ENCODE measurements at places on chromosomes 3 and 15.

DNA sequence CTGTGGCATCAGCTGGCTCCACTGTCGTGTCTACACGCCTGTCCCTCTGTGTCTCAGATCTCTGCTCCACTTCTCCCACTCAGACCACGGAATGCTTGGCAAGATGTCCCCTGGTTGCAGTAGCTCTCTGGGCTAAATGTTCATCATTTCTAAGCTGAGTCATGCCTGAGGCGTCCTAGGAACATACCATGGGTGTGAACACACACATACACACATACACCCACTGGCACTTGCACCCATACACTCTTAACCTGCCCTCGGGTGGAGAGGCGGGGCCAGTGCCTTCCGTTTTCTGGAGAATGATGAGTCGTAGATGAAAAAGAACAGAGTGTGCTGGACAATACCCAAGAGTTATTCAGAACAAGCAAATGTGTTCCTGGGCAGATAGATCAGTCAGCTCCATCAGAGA lies 72.4 kb downstream of the SENP2 start:
- DNase-seq = peak; percentile 97

- no peak for DNase-seq
Measured at GRCh38 chr15:47614360-47615011, 102.8 kb upstream of the SEMA6D start.

GRCh38 chr15:62809115-62809967 lies 233.2 kb upstream of the TPM1 start:
- peak; percentile 31 for DNase-seq

DNA sequence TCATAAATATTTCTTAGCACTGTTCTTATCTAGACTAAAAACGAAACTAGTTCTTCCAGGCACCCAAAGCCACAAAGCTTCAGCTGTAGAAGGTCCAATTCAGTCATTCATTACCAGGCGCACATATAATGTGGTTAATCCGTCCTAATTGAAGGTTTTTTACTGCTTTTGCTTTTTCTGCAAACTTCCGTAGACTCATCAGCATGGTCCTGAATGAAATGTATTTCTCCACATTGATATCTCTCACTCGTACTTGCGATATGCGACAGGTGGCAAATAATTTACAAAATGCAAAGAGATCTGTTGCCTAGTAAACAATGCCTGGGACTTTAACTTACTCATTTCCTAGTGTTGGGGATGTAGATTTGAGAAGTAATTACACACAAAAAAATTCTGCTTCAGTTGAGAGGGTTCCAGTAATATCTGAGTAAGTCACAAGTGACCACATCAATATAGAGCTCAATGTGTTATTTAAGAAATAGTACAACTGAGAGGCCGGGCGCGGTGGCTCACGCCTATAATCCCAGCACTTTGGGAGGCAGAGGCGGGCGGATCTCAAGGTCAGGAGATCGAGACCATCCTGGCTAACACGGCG lies 75.0 kb upstream of the MBNL1 start:
- no peak for DNase-seq

DNA sequence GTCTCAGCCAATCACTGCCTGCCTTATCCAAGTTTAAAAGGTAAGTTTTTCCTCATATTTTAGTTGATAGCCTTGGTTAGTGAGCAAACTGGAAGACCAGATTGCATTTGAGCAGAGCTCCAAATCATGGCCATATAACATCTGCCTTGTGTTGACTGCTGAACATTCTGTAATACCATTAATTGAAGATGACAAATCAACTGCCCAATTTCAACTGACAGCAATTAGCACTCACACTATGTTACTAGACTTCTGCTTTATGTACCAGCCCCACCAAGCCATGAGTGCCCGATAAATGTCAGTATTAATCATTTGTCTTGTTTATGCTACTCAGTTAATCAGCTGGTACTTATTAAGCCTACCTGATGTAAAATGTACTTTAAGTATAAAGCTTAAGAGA lies 83.1 kb downstream of the CGGBP1 start:
- no peak for DNase-seq

- no peak for DNase-seq
Measured at GRCh38 chr3:184345317-184346144, 8.1 kb downstream of the FAM131A start.

GRCh38 chr3:81752604-81753003 lies 8.8 kb downstream of the GBE1 start:
- no peak for DNase-seq

- DNase-seq = no peak
Measured at GRCh38 chr15:93245661-93246042, 156.6 kb upstream of the RGMA start.

GRCh38 chr3:31352331-31352730 lies 180.4 kb upstream of the STT3B start:
- DNase-seq = no peak

GRCh38 chr3:43152649-43153048 lies 46.8 kb upstream of the POMGNT2 start:
- DNase-seq = no peak

GRCh38 chr3:63877737-63878393 lies 14.2 kb downstream of the ATXN7 start:
- DNase-seq = no peak

GRCh38 chr15:65033659-65034269 lies 4.3 kb upstream of the MTFMT start:
- no peak for DNase-seq

DNA sequence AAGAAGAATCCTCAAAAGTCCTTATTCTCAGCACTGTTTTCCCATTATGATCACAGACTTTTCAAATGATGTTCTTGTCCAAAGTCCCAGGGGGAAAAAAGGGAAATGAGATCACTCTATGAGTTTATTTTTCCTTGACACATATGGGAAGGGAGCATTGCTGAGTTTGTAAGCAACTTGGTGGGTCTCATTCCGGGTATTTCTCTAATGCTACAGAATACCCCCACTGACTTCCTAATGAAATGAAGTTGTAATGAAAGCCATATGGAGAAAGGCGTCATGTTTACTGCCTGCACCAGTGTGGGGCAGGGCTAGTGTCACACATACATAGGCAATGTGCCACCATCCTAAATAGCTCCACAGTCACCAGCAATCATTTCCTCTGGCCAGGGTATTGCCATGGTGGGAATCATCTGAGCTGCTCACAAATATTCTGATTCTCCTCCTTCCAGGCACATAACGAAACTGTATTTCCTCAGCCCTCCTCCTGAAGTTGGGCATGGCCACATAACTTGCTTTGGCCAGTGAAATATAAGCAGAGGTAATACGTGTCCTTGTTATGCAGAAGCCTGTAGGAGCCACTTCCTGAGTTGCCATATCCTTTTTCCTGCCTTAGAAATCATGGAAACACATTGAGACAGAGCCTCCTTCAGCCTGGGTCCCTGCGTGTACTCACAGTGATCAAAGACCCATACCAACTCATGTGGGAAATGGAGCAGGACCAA lies 41.0 kb upstream of the C15orf61 start:
- DNase-seq = no peak

GRCh38 chr15:67501836-67502461 lies 19.0 kb upstream of the C15orf61 start:
- DNase-seq = no peak

GRCh38 chr3:196117809-196118208 lies 35.9 kb upstream of the TFRC start:
- no peak for DNase-seq

DNA sequence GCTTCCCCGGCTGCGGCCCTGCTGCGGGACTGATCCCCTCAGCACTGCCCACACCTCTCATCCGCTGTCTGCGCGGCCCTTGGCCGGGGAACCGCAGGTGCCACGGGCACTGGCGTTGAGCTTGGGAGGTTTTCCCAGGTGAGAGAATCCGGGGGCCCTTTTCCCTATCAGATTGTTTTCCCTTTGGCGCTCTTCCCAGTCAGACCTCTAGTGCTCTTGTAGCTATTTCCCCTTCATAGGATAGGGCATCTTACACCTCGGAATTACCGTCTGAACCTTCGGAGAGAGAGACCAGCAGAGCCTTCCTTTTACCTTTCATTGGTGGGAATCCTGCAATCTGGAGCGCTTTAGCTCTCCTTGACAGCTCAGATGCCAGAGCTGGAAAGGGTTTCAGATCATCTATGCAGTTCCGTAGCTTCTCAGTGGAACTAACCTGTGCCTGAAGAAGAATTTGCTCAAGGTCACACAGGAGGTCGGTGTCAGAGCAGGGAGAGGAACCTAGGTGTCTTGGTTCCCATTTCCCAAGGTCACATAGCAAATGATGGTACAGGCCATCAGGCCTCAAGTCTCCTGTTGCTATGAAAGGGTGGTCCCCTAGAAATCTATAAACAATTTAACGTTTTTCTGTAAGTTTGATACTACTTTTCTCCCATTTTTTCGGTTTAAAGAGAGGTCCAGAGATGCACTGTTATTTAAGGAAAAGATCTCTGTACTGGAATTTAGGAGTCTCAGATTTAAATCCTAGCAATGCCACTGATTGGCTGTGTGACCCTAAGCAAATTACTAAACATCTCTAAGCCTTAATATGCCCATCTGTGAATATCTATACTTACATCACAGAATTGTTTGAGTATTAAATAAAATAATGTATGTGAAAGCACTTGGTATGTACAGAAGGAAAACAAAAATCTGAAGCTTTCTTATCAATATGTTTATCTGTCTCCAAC lies 916 bp downstream of the IDH3A start:
- DNase-seq = no peak

DNA sequence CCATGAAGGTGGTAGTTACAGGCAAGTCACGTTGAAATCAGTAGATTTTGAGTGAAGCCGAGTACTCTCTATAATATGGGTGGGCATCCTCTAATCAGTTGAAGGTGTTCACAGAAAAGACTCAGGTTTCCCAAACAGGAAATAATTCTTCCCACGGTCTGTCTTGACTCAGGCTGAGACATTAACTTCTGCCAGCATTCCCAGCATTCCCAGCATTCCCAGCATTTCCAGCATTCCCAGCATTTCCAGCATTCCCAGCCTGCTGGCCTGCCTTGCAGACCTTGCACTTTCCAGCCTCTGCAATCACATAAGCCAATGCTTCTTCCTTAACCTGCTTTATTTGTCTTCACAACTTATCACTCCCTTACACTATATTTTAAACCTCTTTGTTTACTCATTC lies 542.3 kb upstream of the ROBO2 start:
- no peak for DNase-seq

- no peak for DNase-seq
Measured at GRCh38 chr3:50122071-50122470, 33.1 kb upstream of the SEMA3F start.

GRCh38 chr15:88011533-88011932 lies 245.0 kb downstream of the NTRK3 start:
- DNase-seq = no peak

DNA sequence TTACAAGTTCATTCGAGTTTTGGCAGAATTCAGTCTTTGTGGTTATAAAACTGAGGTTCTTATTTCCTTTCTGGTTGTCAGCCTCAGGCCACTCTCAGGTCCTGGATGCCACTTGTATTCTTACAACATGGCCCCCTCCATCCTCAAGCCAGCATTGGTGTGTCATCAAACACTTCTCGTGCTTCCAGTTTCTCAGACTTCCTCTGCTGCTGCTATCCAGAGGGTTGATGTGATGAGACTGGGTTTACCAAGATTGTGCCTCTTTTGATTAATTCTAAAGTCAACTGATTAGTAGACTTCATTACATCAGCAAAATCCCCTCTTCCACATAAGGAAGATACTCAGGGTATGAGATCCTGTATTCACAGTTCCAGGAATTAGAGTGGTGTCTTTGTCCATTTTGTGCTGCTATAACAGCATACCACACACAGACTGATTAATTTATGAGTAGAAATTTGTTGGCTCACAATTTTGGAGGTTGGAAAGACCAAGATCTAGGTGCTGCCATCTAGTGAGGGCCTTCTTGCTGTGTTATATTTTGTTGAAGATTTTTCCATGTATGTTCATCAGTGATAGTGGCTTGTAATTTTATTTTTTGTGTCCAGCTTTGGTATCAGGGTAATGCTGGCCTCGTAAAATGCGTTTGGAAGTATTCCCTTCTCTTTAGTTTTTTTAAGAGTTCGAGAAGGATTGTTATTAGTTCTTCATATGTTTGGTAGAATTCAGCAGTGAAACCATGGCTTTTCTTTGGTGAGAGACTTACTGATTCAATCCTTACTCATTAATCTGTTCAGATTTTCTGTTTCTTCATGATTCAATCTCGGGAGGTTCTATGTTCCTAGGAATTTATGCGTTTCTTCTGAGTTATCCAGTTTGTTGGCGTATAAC lies 11.1 kb downstream of the LRCH3 start:
- no peak for DNase-seq

GRCh38 chr3:46998852-46999515 lies 19.5 kb downstream of the NBEAL2 start:
- no peak for DNase-seq

DNA sequence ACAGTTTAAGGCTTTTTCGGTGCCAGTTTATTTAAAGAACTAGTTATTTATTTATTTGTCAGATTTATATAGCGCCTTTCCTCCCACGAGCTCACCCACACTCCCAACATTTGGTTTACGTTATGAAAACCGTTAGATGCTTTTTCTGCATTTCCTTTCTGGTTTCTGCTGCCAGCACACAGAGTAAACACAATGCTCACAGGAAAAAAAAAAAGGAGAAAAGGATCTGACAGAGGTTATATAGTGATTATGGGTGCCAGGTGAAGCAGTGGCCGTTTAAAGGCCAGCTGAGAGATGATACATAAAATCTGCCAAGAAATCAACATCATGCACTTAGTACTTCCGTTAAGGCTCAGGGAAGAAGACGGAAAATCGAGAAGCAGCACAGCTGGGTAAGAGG lies 37.9 kb downstream of the ETV5 start:
- no peak for DNase-seq

GRCh38 chr15:41862515-41863116 lies 24.0 kb downstream of the PLA2G4B start:
- DNase-seq = no peak

DNA sequence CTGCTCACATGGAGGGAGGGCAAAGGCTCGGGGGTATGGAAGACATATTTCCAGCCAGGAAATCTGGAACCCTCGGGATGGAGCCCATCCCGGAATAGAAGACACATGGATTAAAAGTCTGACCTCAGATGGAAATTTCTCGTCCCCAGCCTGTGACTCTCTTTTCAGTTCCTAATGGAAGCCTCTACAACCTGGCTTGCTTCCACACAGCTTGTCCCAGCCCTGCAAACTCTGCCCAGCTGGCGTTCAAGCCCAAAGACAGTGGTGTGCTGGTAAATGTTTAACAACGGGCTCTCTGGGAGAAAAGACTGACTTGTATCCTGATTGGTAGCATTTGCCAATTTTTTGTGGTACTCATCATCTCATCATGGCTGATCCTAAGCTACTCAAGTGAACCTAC lies 35.6 kb upstream of the TLE3 start:
- DNase-seq = no peak

GRCh38 chr3:152243301-152243711 lies 25.4 kb upstream of the MBNL1 start:
- DNase-seq = no peak

- DNase-seq = no peak
Measured at GRCh38 chr3:125434582-125435011, 59.5 kb upstream of the ZNF148 start.

DNA sequence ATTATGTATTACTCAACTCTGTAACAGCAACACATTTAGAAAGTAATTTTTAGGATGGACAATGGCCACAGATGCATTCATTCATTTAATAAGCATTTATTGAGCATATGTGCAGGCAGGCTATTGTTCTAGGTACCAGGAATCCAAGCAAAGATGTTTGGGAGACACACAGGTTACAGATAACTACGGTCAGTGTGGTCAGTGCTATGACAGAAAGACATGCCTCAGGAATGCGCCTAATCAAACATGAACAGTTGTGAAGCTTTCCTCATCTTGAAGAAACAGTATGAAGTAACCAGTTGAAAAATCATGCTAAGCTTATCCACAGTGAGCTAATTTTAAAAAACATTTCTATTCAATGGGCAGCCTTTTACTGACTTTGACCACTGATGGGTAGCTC lies 155.4 kb upstream of the CCDC54 start:
- no peak for DNase-seq
